ENCODE measurements at places on chromosomes 2 and 18.

GRCh38 chr2:62586981-62587380, 81.0 kb upstream of the TMEM17 start:
- peak; percentile 63 for DNase-seq

DNA sequence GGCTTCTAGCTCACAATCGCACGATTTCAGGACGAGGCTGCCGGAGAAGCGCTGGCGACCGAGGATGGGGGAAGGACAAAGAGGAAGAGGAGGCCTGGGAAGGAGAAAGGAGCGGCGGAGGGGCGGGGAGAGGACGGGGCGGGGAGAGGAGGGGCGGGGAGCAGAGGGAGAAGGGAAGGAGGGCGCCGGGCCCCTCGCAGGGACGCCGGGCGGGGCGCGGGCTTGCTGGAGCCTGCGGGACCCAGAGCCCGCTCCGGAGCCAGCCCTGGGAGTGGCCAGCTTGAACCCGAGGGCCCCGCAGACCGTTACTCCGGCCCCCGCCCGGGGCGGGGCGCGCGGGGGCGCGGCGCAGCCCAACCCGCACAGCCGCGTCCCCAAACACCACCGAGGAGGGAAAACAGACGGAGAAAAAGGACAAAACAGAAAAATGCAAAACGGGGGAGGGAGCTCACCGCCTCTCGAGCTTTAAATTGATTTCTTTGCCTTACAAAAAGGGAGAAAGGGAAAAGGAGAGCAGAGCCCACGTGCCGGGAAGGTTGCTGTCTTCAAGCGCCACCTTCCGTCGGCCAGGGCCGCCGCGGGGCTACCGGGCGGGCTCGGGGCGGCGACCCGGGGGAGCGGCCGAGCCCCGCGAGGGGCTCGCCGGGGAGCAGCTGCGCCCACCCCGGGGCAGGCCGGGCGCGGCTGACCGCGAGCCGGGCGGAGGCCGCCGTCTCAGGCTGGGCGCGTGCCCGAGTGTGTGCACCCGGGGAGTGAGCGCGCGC, 781 bp upstream of the SOX11 start:
- DNase-seq: no peak

DNA sequence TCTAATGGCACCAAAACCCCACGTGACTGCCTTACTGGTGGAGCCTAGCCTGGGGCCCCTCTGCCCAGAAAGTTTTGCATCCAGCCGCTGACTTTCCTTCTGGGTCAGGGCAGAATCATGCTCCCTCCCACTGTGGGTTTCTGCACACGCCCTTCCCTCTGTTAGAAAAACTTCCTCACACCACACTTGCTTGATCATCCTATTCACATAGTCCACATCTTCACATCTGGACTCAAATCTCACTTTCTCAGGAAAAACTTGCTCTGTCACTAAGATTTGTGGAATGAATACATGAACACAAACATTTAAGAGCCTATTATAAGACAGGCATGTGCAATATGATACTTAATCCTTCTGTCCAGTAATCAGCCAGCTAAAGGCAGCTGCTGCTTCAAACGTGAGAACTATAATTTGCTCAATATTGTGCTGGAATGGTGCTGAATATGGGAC, 274.7 kb downstream of the RND3 start:
- DNase-seq: no peak

DNA sequence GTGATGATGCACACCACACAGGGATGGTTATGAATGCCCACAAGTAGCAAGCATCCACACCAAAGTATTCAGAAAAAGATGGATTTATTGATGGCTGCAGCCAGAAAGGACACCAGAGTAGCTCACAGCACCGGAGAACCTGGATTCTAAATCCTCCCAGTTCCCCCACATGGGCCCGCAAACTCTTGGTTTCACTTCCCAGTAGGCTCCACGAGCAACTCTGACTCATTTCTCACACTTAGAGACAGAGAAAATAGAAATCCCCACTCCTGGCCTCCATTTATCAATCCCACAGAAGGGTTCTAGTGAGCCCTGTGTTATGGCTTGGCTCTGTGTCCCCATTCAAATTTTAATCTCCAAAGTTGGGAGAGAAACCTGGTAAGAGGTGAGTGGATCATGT, 426.7 kb upstream of the MYT1L start:
- no peak for DNase-seq

- DNase-seq: no peak
Measured at GRCh38 chr2:39741871-39742270, 37.2 kb downstream of the THUMPD2 start.

GRCh38 chr2:179059026-179059700, 9.2 kb upstream of the CCDC141 start:
- no peak for DNase-seq

DNA sequence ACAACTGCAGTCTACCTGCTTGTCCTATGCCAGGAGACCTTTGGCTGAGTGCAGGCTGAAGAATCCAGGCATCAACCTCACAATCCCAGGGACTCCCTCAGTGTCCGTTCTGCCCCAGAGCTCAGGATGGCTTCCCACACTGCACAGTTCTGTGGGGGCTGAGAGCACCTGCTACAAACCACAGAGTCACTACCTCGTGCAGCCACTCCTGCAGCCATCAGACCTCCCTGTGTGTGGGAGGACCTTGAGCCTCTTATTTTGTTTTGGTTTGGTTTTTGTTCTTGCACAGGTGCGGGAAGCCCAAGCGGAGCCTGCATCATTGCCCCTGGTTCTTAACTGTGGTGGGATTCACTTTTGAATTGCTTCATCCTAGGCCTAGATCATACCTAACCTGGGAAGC, 31.0 kb downstream of the NAT8 start:
- DNase-seq: no peak

GRCh38 chr18:48560491-48560890, 21.7 kb downstream of the CTIF start:
- no peak for DNase-seq

DNA sequence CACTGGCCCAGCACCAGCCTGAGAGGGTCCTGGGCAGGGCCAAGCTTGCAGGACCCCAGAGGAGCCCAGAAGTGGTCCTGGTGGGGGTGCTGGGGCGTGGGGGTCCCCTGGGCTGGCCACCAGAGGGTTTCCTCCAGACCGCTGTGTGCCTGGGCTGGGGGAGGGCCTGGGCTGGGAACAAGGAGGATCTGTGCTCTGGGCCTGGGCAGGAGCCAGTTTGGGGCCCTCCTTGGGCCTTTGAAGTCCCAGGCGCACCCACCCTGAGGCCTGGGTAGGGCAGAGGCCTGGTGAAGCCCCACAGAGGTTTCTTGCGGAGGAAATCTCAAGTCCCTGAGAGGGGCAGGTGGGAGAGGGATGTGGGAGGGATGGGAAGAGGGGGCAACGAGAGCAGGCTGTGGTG, 63.4 kb upstream of the GPC1 start:
- DNase-seq: no peak

DNA sequence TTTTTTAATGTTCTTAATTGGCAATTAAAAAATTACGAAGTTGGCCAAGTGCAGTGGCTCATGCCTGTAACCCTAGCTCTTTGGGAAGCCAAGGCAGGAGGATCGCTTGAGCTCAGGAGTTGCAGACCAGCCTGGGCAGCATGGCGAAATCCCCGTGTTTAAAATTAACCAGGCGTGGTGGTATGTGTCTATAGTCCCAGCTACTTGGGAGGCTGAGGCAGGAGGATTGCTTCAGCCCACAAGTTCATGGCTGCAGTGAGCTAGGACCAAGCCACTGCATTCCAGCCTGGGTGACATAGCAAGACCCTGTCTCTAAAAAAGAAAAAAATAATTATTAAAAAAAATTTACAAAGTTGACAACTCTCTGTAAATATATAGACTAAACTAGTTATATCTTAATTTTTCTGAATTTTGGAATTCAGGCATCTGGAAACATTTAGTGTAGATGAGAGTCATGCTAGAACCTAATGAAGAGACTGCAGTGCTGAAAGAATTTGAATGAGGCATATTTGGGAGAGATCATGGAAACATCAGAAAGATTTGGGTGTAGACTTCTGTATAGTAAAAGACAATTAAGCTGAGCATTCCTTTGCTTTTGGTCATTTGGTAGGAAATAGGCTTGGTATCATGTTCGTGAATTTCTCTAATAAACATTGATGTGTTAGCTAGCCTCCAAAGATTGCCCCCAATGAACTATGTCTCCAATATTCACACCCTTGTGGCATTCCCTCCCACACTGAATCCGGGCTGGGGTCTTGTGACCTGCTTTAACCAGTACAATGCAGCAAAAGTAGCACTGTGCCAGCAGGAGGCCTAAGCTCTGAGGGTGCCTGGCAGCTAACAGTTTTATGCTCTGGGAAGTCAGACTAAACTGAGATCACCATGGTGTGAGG, 4.2 kb upstream of the ROCK1 start:
- no peak for DNase-seq

DNA sequence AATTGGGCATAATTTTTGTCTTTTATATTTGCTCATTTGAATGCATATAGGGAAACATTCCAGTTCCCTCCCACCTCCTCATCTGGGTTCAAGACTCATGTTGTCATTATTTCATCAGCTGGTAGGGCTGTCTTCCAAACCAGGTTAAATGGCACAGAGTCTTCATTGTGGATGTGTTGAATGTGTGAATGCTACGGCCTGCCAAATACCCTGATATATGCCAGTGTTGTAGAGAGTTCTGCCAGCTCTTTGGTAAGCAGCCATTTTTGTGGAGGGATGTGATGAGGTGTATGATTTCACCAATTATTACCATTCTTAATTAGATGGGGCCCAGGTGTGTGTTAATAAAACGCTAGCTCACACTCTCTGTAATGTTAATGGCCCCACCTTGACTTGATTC, 121.7 kb downstream of the LYPD6B start:
- no peak for DNase-seq

- no peak for DNase-seq
Measured at GRCh38 chr2:114219456-114219855, 223.0 kb upstream of the DPP10 start.

DNA sequence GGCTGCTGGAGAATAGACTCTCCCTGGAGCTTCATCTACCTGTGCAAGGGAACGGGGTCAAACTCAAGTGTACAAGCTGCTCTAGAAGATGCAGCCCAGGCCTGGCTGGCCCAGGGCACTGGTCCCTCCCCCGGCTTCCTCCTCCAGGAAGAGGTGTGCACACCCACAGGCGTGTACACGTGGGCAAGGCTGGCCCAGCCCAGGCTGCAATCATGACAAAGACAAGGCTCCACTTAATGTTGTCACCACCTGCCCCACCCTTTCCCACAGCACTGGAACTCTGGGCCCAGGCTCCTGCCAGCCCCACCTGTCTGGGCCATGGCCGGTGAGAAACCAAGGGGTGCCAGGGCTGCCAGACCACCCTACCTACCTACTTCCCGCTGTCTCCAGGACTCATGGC, 29.6 kb upstream of the ALPP start:
- DNase-seq: no peak

- no peak for DNase-seq
Measured at GRCh38 chr2:74597410-74597809, 42.9 kb downstream of the DOK1 start.

- no peak for DNase-seq
Measured at GRCh38 chr2:133711806-133712205, 143.5 kb upstream of the NCKAP5 start.

- no peak for DNase-seq
Measured at GRCh38 chr2:20596193-20596972, 54.5 kb downstream of the HS1BP3 start.

GRCh38 chr2:109173311-109174171, 44.5 kb downstream of the SH3RF3 start:
- DNase-seq: no peak

- DNase-seq: peak; percentile 15
Measured at GRCh38 chr2:26299471-26300101, 46.4 kb upstream of the SELENOI start.

DNA sequence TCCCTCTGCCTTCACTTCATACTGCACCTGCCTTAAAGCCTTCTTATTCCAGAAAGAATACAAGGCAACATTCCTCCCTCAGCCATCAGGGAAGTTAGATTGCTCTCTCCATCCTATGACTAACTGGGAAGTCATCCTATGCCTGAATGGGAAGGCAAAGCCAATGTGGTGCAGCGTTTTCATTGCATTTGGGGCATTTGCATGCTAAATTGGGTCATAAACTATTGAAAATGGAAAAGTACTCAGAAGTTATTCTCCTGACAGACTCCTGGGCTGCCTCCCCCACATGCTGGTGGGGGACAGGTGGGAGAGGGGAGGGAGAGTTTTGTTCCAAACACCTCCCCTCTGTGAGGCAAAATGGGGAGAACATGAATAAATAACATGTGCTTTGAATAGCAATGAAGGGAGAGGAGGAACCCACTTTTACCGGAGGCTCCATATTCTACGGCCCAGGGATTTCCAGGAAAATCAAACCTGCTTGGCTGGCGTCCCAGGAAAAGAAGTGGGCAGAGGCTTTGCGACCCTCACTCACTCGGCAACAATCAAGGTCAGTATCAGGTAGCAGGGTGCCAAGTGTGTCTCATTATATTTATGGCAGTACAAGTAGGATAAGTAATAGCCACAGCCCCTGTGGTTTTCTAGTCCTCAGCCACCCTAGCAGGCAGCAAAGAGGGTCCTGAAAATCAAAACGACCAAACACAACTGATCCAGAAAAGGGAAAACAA, 84.1 kb downstream of the BOD1L2 start:
- DNase-seq: no peak

GRCh38 chr2:43777306-43777926, 3.6 kb downstream of the DYNC2LI1 start:
- no peak for DNase-seq

DNA sequence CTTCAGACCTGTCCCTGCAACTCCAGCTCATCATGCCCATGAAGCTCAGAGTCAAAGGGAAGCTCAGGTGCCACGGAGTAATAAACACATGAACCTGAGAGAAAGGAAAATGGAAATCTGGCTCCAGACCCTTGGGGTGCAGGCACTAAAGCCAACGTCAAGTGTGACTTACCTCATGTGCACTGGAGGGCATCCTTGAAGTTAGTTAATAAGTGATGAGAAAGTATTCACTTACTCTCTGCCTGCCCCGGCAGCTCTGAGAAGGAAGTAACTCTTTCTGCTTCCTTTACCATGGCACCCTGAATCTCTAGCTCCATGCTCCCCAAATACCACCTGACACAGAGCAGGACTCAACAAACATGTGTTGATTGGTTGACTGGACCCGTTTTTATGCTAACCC, 21.4 kb upstream of the AGAP1 start:
- no peak for DNase-seq

- DNase-seq: no peak
Measured at GRCh38 chr2:158191076-158191895, 89.6 kb downstream of the UPP2 start.

- DNase-seq: no peak
Measured at GRCh38 chr2:95342556-95343320, 45.6 kb downstream of the KCNIP3 start.

Data from globus pallidus (tissue), 1 donor.